ENCODE measurements at places on chromosomes 6 and 20.

DNA sequence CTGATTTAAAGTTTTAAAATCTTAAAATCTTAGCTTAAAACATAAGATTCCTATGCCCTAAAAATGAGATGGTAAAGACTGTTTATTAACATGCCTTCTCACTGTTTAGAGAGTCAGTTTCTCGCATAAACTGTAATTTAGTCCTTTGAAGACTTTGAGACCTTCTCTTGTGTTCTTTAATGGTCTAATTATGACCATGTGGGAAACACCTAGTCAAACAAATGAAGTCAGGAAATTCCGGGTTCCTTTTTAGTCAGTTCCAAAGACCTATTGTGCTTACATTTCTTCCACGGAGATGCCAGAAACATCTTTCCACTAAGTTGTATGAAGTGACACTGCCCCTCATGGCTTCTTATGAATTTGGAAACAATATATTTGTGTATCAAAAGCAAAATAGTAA, 64.2 kb upstream of the KIF25 start:
- DNase-seq, result no peak

DNA sequence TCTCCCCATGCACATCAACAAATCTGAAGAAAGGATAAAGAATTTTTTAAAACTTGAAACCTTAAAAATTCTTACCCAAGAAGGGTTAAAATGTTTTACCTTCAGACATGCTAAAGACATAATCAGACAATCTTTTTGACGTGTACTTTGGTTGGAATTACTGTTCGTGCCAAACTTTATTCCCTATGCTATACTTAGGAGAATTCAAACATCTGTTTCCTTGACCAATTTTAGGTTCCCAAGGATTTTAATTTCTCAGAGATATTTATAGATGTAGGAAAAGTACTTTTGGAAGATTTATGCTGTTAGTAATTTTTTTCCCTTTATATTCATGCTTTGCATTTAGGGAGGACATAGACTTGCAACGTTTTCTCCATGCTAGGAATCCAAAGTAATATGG, 108.4 kb downstream of the AFG1L start:
- DNase-seq, result no peak

- DNase-seq, result no peak
Measured at GRCh38 chr20:43238266-43238665, 48.6 kb upstream of the PTPRT start.

- no peak for DNase-seq
Measured at GRCh38 chr6:16822529-16822928, 61.3 kb upstream of the ATXN1 start.

DNA sequence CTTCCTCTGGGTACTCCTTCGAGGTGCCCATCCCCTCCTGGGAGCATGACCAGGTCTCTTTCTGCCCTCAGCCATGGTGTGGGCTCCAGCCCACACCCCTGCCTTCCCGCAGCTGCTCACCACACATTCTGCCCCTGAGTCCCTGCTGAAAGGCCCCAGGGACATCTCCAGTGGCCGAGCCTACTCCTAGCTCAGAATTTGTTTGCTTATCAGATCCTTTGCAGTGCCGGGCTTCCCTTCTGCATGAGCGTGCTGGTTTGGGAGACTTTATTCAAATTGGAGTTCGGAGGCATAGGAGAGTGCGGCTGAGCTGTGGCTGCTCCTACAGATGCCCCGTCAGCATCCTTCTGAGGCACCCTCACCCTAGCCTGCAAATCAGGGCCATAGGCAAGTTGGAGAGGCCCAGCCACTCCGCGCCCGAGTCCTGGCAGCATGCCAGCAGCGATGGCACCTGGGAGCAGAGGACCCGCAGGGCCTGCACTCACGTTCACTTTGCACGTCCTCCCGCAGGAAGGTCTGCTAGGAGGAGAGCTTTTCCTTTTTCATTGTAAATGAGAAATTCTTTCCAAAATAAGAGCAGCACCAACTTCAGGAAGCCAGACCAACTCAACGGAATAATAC, 327.3 kb downstream of the QKI start:
- no peak for DNase-seq

DNA sequence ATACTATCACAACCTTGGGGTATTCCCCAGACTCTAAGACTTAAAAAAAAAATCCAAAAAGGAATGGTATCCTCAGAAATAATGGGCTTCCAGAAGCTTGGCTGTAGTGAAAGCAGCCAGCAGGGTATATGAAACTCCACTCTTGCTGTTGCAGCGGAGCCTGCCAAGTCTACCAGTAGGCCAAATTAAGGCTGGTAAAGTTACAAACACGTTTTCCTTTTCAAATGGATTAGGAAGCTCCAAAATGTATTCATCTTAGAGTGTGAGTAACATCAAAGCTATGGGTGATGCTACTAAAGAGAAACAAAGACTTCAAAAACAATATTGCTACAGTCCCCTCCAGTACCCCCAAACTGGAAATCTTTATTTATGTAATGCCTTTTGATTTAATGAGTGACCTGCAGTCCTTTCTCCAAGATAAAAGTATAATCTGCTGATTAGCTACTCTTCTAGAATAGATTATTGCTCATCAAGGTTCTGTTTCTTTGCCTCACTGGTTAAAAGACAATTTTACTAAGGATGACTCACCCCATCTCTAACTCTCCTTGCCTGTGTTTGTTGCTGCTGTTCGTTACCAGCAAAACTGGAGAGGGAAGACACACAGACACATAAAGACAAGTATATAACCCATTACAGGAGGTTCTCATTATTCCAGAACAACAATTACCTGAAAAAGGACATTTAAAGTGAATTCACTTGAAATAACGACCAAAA, 84.9 kb downstream of the BTBD9 start:
- no peak for DNase-seq

DNA sequence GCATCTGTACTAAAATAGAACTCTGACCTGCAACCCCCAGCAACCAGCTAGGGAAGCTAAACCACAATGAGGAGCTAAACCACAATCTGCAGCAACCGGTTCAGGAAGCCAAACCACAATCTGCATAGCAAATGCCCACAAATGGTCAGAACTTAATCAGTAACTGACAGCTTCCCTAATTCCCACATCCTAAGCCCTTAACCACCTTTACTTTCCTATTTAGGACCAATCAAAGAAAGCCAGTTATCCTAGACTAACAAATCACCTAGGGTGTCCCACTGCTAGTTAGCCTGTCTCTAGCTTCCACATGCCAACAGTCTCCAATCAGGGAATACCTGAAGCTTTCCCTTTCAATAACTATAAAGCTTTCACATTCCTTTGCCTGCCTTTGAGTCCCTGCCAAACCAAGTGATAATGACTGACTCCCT, 424.6 kb upstream of the PTCHD4 start:
- no peak for DNase-seq

- DNase-seq, result no peak
Measured at GRCh38 chr20:1165941-1166340, 18.8 kb downstream of the TMEM74B start.

GRCh38 chr20:62181808-62182207, 1.0 kb upstream of the MTG2 start:
- no peak for DNase-seq

- DNase-seq, result peak; percentile 74
Measured at GRCh38 chr20:49888212-49889000, 26.9 kb downstream of the SPATA2 start.

Data from C1 segment of cervical spinal cord (tissue), 14 donors.